ENCODE measurements at places on chromosomes 4 and X.

GRCh38 chr4:87575983-87576382 lies 32.3 kb upstream of the DSPP start:
- no peak for DNase-seq

DNA sequence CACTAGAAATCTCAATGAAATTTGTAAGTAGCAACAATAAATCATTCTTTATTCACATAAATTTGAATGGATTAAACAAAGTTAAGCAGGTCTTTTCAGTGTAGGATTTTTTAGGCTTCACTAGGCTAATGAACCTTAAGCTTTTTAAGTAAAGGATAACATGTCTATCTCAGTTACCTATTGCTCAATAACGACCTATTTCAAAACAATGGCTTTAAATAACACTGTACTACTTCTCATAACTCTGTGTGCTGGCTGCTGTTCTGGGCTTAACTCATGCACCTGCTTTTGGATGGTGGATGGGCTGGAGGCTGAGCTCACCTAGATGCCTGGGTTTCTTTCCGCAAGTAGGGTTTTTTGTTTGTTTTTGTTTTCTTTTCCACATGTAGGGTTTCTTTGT lies 495.0 kb upstream of the SLIT2 start:
- DNase-seq = no peak

- no peak for DNase-seq
Measured at GRCh38 chrX:12463052-12463451, 324.8 kb downstream of the FRMPD4 start.

DNA sequence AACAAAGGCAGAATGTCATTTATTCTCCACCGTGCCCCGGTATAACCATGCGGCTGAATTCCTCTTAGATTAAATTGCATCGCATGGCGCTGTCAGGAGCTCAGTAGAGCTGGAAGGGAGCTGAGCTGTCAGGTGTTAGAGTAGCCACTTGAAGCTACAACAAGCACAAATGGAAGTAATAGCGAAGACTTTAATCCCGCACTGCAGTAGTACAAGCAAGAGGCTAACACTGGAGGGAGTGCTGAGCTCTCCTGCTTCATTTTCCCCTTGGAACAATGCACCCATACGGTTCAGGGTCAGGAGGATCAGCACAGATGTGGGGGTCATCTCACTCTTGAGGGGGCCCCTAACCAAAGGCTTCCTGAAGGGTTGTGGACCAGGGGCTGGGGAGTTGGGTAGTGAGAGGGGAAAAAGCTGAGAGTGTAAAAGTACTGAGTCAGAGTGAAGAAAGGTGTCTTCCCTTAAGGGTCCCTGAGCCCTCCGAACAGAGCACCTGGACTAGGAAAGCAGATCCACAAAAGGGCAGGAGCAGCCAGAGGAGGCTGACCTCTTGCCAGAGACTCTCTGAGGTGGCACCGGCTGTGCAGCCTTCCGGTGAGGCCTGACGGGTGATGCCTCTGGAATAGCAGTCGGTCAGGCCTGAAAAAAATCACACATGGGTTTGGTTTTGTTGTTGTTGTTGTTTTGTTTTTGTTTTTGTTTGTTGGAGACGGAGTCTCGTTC lies 36.0 kb upstream of the CBR4 start:
- DNase-seq = no peak

DNA sequence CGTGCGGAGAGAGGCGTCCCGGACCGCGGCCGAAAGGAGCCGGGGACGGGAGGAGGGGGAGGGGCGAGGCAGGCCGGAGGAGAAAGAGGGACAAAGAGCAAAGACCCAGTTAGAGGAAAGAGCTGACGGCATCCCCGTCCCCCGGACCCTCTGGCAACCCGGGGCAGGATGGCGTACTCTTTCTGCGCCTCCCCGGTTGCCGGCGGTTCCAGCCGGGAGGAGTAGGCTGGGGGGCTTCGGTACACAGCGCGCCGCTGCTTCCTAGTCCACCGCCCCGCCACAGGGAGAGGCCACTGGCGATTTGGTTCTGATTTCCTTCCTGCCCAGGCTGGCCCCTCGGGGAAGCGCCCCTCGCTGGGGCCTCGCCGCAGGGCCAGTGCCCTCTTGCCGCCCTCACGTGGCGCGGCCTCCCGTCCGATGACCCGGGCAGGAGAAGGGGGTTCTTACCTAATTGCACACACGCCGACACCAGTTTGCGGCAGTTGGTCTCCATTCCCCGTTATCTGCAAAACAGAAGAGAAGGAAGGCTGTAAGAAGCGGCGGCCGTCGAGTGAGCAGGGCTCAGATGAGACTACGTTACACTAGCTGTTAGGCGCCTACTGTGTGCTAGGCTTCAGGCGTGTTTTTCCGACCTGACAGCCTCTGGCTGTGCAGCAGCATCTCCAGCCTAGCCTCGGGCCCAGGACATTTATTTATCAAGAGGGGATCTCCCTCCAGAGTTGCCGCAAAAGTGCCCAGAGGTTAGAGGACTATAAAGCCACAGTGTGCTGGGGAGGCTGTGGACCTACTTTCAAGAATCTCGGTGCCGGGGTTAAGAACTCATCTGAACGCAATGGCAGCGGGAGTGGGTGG lies 9.9 kb upstream of the PITX2 start:
- no peak for DNase-seq

GRCh38 chrX:153576961-153577360 lies 22.0 kb downstream of the CCNQ start:
- DNase-seq = no peak

DNA sequence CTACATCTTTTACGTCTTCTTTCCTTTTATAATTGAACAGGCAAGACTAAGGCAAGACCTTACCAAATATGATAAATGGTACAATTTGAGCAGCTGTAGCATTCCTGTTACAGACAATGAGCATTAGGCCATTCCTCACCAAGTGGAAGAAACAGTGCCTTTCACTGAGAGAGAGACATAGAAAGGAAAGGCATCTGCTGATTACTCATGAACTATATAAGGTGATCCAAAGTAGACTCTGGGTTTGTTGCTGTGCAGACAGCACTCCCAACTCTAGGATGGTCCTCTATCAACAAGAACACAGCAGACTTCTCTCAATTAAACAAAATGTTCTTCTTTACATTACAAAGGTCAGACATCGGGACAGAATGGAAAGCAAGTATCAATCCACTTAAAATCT lies 91.9 kb downstream of the FAM13A start:
- DNase-seq = no peak

DNA sequence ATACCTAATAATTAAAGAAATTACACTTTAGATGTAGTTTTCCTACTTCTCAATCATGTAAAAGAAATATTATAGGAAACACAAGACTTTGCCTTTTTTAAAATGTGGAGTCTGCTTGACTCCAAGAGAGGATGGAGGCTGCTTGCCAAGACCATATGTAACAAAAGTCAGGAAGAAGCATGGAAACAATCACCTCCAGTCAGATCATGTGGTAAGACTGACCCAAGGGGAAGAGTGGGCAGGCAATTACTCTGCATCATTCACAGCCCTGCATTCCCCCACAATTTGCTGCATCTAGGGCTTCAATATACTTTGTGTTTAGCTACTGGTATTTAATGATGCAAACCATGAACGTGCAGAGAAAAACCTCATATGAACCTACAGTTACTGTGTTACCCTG lies 78.0 kb upstream of the RXFP1 start:
- DNase-seq = no peak

DNA sequence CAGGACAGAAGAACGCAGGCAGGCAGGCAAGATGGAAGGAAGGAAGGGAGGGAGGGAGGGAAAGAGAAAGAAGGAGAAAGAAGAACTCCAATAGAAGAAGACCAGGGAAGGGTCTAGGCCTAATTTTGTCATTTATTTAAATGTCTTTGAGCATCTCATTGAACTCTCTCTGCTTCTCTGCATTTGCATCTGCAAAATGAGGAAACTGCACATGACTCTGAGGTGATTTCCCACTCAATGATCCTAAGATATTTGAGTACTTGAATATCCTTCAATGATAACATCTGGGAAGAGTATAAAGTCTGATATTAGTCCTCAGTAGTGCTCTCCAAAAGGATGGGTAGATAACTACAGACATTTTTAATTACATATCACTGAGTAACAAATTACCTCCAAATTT lies 33.1 kb upstream of the RBPJ start:
- no peak for DNase-seq

DNA sequence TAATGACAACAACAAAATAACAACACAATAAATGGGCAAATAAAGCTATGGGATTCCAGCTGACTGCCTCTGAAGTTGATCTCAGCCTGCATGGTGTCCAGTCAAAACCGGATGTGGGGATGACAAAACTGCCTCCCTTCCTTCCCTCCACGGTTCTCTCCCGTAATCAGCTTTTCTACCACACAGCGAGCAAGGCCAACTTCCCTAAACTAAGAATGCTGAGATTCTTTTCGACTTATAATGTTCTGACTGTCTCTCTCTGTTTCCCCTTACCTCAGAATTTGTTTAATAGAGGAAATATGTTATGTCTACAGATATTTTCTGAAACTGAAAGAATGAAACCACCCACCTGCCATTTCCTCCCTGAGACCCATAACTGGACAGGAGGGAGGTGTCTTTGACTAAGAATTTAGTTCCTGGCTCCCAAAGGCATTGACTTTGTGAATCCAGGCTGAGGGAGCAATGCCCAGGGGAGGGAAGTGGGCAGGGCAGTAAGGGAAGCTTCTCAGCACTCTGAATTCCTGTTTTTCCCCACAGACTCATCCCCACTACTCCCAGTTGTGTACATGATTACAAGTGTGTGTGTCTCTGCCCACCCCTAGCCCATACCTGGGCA lies 1.0 kb upstream of the TLR1 start:
- DNase-seq = no peak

DNA sequence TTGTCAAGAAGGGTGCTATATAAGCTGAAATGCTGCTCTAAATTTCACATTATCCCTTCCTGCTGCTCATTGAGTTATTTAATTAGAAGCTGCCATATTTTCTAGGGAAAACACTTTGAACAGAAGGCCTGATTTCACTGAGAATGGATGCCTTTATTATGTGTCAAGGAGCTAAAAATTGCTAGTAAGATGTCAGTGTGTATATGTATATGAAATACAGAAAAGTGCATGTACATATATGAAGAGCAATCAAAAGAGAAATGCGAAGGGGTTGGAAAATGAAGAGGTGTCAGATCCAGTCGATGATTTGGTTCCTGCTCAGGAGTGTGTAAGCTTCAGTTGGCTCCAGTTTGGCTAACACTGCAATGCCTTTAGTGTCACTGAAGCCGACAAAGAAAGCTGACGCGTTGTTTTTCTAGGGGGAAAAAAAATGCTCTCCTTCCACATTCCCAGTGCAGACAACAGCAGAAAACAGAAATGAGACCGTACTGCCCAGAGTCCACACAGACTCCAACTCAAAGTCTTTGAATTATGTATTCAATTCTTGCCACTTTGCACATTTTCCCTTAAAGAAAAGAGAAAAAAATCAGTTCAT lies 154.2 kb downstream of the NHS start:
- no peak for DNase-seq

DNA sequence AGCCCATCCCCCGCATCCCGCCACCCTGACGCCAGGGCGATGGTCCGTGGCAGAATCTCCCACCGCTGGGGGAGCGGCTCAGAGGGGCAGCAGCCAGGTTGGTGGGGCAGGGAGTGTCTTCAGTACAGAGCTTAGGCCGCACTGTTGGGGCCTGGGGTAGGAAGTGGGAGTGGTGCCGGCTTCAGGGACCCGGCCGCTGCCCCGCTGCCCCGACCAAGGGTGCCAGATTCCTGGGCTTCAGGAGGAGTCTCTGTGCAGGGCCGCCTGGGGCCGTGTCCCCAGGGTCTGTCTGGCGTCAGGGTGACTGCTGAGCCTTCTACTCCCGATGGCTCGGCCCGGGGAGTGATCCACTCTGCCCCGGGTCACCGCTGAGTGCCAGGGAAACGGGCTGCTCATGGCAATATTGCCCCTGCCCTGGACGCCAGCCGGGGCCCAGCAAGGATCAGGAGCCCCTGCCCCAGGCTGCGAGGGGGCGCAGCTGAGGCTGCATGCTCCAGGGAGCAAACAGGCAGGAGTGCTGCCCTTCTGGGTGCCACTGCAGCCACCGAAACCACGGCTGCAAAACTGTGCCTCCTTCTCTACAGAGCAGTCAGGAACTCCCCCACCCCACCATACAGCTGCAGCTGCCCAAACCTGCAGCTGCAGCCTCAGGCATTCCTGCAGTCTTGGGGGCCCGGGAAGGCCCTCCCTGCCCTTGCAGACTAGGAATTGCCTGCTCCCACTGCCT lies 1206.1 kb downstream of the ARAP2 start:
- no peak for DNase-seq

- DNase-seq = no peak
Measured at GRCh38 chrX:111634823-111635729, 45.9 kb upstream of the ALG13 start.

- no peak for DNase-seq
Measured at GRCh38 chr4:140903522-140904475, 147.6 kb upstream of the TBC1D9 start.

DNA sequence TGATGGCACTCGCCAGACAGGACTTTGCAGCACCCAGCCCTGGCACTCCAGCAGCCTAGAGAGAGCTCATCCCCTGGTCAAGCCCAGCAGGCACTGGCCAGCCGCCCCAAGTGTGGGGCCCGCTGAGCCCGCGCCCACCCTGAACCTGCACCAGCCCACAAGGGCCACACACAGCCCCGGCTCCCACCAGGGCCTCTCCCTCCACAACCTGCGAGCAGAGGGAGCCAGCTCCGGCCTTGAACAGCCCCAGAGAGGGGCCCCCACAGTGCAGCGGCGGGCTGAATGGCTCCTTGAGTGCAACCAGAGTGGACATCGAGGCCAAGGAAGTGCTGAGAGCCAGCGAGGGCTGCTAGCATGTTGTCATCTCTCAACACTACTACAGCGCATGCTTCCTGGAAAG lies 34.4 kb upstream of the DEFB131A start:
- no peak for DNase-seq

- no peak for DNase-seq
Measured at GRCh38 chrX:78330068-78330467, 2.7 kb upstream of the CYSLTR1 start.

DNA sequence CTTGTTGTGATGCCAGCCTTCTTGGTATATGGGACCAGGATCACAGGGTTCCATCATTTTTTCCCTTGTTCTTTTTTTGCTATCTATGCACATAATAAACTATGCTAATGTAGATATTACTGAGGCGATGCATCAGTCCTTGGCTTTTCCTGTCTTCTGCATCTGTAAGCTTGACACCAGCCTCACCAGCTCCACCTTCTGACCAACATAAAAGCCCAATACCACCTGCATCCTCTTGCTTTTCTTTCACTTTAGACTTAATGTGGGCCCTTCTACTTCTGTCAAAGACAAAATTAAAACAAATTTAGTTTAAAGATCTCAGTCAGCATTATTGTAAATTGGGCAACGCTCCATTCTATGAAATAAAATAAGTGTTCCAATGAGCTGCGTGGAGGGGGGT lies 1718.8 kb upstream of the PCDH10 start:
- no peak for DNase-seq

- DNase-seq = no peak
Measured at GRCh38 chrX:101230636-101231035, 11.1 kb downstream of the DRP2 start.

GRCh38 chr4:144820728-144821085 lies 174.8 kb downstream of the HHIP start:
- no peak for DNase-seq

DNA sequence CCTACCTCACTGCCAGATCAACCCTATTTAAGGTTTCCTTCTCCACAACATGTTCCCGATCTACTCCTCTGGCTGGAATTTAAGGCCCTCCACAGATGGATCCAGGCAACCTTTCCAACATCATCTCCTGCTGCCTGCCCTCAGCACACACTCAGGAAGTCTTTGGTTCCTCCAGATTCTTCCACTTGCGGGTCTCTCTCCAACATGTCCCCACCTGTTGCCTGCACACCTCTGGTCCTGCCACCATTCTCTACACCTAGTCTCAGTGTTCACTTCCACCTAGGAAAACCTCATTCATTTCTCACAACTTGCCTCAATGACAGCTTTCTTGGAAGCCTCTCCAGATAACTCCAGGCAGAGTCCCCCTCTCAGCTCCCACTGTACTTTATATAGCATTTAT lies 80.1 kb downstream of the RTL5 start:
- no peak for DNase-seq

Measured in effector memory CD8-positive, alpha-beta T cell (primary cell).